A549 treated with CORT108297 at 1 μM for 4 hours (cell line): ENCODE measurements at places on chromosomes 6 and 20. TPM values are rescaled to one million over a fixed set of nuclear protein-coding genes. Genes with fewer than 3 reads are reported as not detected.

Gene SLA2
- total RNA-seq, result not detected in 5 replicates

Gene SSR1
- 65.2 to 84.2 TPM (median 69.6 TPM) in 5 replicates for total RNA-seq

Gene TINAG
- not detected in 5 replicates for total RNA-seq

Gene OPRL1
- total RNA-seq, result 0.52 to 0.80 TPM (median 0.54 TPM) in 5 replicates

Gene SLC22A7
- not detected in 5 replicates for total RNA-seq

Gene GPSM3
- total RNA-seq, result 0.31 to 0.43 TPM (median 0.38 TPM) in 5 replicates

Gene RIPOR3
- 0.02 to 0.09 TPM (median 0.06 TPM) in 4 of 5 replicates, not detected in the other for total RNA-seq

Gene PERP
- 85.2 to 91.7 TPM (median 85.9 TPM) in 5 replicates for total RNA-seq

Gene POM121L2
- total RNA-seq, result 0.02 to 0.04 TPM in 2 of 5 replicates, not detected in the others

Gene HLA-DQB2
- not detected in 5 replicates for total RNA-seq

Gene GTSF1L
- not detected in 5 replicates for total RNA-seq

Gene CPXM1
- 0.02 TPM in 1 of 5 replicates, not detected in the others for total RNA-seq

Gene BMP7
- 0.24 to 0.82 TPM (median 0.68 TPM) in 5 replicates for total RNA-seq

Gene PPP1R3G
- 1.1 to 2.0 TPM (median 1.4 TPM) in 5 replicates for total RNA-seq

Gene NKX2-2
- total RNA-seq, result not detected in 5 replicates

Gene AKAP12
- 94.8 to 169 TPM (median 161 TPM) in 5 replicates for total RNA-seq

Gene TLDC2
- total RNA-seq, result 0.07 TPM in 1 of 5 replicates, not detected in the others

Gene CGA
- 0.09 to 0.22 TPM (median 0.20 TPM) in 4 of 5 replicates, not detected in the other for total RNA-seq

Gene GLP1R
- total RNA-seq, result not detected in 5 replicates

Gene SASH1
- 2.1 to 3.4 TPM (median 2.9 TPM) in 5 replicates for total RNA-seq

Gene KCNK15
- total RNA-seq, result 0.54 to 0.77 TPM (median 0.72 TPM) in 5 replicates

Gene C20orf141
- total RNA-seq, result 0.28 to 0.44 TPM (median 0.38 TPM) in 4 of 5 replicates, not detected in the other

Gene FAM110A
- total RNA-seq, result 6.8 to 11.7 TPM (median 11.6 TPM) in 5 replicates

Gene AK9
- 0.98 to 2.0 TPM (median 1.2 TPM) in 5 replicates for total RNA-seq

Gene SPTLC3
- 0.02 to 0.12 TPM (median 0.10 TPM) in 5 replicates for total RNA-seq

Gene RCAN2
- total RNA-seq, result not detected in 5 replicates

Gene IL17A
- total RNA-seq, result not detected in 5 replicates

Gene OPN5
- not detected in 5 replicates for total RNA-seq

Gene THBD
- 32.0 to 54.4 TPM (median 42.2 TPM) in 5 replicates for total RNA-seq

Gene GGT7
- total RNA-seq, result 5.6 to 8.2 TPM (median 7.5 TPM) in 5 replicates

Gene EPPIN
- not detected in 5 replicates for total RNA-seq

Gene ADGRF1
- total RNA-seq, result 0.16 TPM in 1 of 5 replicates, not detected in the others
